ENCODE measurements at places on chromosomes 7 and 10.

DNA sequence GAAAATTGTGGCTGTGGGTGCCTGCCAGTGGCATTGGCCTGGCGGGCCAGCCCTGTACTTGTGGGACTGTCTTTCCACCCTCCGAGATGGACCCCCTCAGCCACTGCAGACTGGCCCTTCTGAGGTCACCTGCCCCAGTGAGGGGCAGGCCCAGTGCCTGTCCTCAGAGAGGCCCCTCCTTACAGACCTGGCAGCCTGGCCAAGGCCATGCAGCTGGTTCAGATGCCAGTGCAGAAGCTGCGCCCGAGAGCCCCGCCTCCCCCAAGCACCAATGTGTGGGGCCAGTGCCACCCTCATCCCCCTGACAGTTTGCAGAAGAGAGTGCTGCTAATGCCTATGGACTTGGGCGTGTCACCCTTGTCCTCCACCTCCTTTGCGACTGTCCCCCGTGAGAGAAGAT lies 10.0 kb downstream of the ZNF316 start:
- H3K27me3 ChIP-seq: no peaks in the 10 kb centered on the region
- no peaks in the 10 kb centered on the region for H3K4me1 ChIP-seq
- H3K27ac ChIP-seq: no peak overlapping the region
- DNase-seq: no peak

DNA sequence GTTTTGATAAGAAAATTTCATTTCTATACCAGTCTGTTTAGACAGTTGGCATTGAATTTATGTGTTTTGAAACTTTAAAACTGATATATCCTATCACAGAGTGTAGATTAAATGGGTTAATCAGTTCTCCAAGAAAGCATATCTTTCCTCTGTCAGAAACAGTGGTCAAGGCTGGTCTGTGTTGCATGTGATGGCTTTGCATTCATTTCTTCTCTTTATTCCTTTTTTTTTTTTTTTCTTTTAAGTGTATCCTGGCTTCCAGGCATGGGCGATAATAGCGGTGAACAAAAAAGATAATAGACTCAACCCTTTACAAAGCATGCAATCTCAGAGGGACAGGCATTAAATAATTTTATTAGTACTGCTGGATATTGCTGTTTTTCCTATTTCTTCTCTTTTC lies 136.6 kb downstream of the LRRC4 start:
- no peaks in the 10 kb centered on the region for H3K27me3 ChIP-seq
- H3K36me3 ChIP-seq: no peaks in the 10 kb centered on the region
- no peaks in the 10 kb centered on the region for H3K4me1 ChIP-seq
- H3K4me3 ChIP-seq: no peak overlapping the region
- H3K27ac ChIP-seq: no peak overlapping the region

DNA sequence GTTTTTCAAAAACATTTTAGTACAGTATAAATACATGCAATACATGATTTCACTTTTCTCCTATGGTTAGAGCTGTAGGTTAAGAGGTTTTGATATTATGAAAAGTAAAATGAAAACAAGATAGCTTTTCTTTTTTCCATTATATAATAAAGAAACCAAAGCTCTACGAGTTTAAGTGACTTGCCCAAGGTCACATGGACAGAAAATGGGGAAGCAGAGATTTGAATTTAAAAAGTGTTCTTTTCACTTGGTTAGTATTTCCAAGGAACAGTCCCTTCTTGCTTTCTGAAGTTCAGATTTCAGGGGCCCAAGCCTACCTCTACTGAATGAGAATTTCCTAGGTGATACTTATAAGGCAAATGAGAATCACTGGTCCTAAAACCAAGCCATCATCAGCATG lies 13.2 kb upstream of the MAP3K8 start:
- no peaks in the 10 kb centered on the region for H3K27me3 ChIP-seq
- H3K27ac ChIP-seq: no peak overlapping the region
- H3K4me3 ChIP-seq: no peak overlapping the region
- DNase-seq: no peak
- H3K4me1 ChIP-seq: no peaks in the 10 kb centered on the region
- no peaks in the 10 kb centered on the region for H3K36me3 ChIP-seq

- H3K27ac ChIP-seq: peak overlapping the region; percentile 82
- H3K36me3 ChIP-seq: no peaks in the 10 kb centered on the region
- DNase-seq: no peak
- H3K4me1 ChIP-seq: peaks cover 24% of the 10 kb centered on the region
These were observed 8.3 kb downstream of the NOD1 start for GRCh38 chr7:30470163-30470770.

Data from breast epithelium (tissue), 4 donors.